A549 treated with DMSO at 1 μM for 4 hours (cell line): ENCODE measurements at places on chromosomes 11 and 22. TPM values are rescaled to one million over a fixed set of nuclear protein-coding genes. Genes with fewer than 3 reads are reported as not detected.

PDGFD gene
- 7.9 to 10.8 TPM (median 8.6 TPM) in 5 replicates for total RNA-seq

SCGB1D1 gene
- not detected in 5 replicates for total RNA-seq

LAYN gene
- 4.2 to 6.0 TPM (median 5.6 TPM) in 5 replicates for total RNA-seq

ABCC8 gene
- total RNA-seq, result 1.3 to 2.7 TPM (median 1.7 TPM) in 5 replicates

CRYBB3 gene
- not detected in 5 replicates for total RNA-seq

TMEM86A gene
- total RNA-seq, result 0.40 to 0.47 TPM (median 0.40 TPM) in 5 replicates

OR4C6 gene
- not detected in 5 replicates for total RNA-seq

TTC9C gene
- total RNA-seq, result 25.6 to 36.9 TPM (median 35.6 TPM) in 5 replicates

ANO3 gene
- total RNA-seq, result 0.01 to 0.06 TPM in 2 of 5 replicates, not detected in the others

MRE11 gene
- total RNA-seq, result 14.1 to 19.1 TPM (median 16.5 TPM) in 5 replicates

GLYATL2 gene
- not detected in 5 replicates for total RNA-seq

TRIM51 gene
- total RNA-seq, result not detected in 5 replicates

OR56B4 gene
- not detected in 5 replicates for total RNA-seq

C22orf31 gene
- not detected in 5 replicates for total RNA-seq

APOA5 gene
- total RNA-seq, result not detected in 5 replicates

OR4D5 gene
- not detected in 5 replicates for total RNA-seq

ACRV1 gene
- total RNA-seq, result not detected in 5 replicates

MN1 gene
- total RNA-seq, result 3.0 to 4.6 TPM (median 4.3 TPM) in 5 replicates

ZNHIT2 gene
- total RNA-seq, result 13.2 to 23.0 TPM (median 20.9 TPM) in 5 replicates

SLC25A45 gene
- 10.5 to 12.9 TPM (median 11.5 TPM) in 5 replicates for total RNA-seq

POU2F3 gene
- total RNA-seq, result not detected in 5 replicates

MMP7 gene
- total RNA-seq, result 22.9 to 34.4 TPM (median 26.2 TPM) in 5 replicates

MPZL2 gene
- 0.08 TPM in 1 of 5 replicates, not detected in the others for total RNA-seq

FBLN1 gene
- 38.9 to 48.7 TPM (median 46.3 TPM) in 5 replicates for total RNA-seq

MPZL3 gene
- 0.35 to 0.45 TPM (median 0.40 TPM) in 5 replicates for total RNA-seq

APOBEC3H gene
- 0.14 to 0.59 TPM (median 0.47 TPM) in 4 of 5 replicates, not detected in the other for total RNA-seq

CARNS1 gene
- 0.14 to 0.53 TPM (median 0.18 TPM) in 5 replicates for total RNA-seq

MUC6 gene
- total RNA-seq, result 0.01 TPM in 2 of 5 replicates, not detected in the others

FAM181B gene
- total RNA-seq, result 0.02 to 0.05 TPM (median 0.04 TPM) in 4 of 5 replicates, not detected in the other

SAA4 gene
- not detected in 5 replicates for total RNA-seq

TSPAN32 gene
- total RNA-seq, result not detected in 5 replicates

POU2AF2 gene
- total RNA-seq, result not detected in 5 replicates

PGGHG gene
- total RNA-seq, result 6.9 to 13.3 TPM (median 12.1 TPM) in 5 replicates

CSNK1E gene
- 91.4 to 102 TPM (median 94.7 TPM) in 5 replicates for total RNA-seq
